ENCODE measurements at places on chromosomes 5 and 9.

GRCh38 chr5:37936091-37936490 lies 96.2 kb upstream of the GDNF start:
- no peak for DNase-seq

- no peak for DNase-seq
These were observed 16.8 kb downstream of the FAM78A start for GRCh38 chr9:131259432-131259898.

- DNase-seq = no peak
These were observed 40.7 kb downstream of the EBF1 start for GRCh38 chr5:159058716-159059636.

DNA sequence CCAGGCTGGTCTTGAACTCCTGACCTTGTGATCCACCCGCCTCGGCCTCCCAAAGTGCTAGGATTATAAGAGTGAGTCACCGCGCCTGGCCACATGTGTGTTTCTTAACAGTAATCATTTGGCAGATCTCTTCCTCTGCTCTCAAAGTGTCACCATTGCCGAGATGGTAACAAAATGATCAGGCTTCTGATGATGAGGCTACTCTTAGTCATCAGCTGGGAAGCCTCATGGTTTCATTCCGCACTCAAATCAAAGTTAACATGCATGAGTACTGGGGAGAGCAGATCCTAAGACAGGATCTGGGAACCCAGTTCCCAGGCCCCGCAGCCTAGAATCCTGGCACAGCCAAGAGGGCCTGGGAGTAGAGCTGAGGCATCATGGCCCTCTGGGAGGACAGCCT lies 27.4 kb downstream of the BARHL1 start:
- DNase-seq = no peak

DNA sequence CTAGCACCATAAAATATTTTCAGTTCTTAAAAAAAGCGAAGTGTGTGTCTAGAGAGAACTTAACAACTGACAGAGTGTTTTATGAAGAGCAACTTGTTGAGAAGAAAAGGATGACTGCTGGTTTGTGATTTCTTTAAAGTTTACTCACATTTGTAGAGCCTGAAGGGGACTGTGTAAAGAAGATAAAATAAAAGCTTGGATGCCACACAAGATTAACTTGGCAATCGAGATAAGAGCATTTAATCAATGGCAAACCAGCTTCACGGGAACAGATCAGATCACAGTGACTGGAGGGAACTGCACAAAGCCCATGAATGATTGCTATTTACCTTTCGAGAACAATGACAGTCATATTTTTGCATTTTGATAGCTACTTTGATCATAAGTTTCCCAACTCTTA lies 2013.1 kb upstream of the CDH9 start:
- no peak for DNase-seq

- DNase-seq = no peak
These were observed 24.0 kb upstream of the AIF1L start for GRCh38 chr9:131072107-131072870.

DNA sequence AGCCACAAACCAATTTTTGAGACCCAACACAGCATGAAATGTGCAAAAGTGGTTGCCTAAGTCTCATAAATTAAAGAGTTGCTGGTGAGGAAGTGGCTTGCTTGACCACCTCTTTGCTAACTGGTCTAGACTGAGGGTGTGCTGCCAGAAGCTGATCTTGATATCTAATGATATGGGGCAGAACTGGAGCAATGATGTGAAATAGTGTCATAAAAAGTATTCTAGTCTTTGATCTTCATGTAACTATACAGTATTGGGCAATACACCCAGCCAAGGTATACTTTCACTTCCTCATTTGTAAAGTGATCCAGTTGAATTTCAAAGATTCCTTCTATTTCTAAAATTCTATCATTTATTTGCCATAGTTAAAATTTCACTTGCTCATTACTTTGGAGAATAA lies 5.9 kb upstream of the YTHDC2 start:
- no peak for DNase-seq

GRCh38 chr9:110089681-110090370 lies 118.1 kb downstream of the C9orf152 start:
- no peak for DNase-seq

DNA sequence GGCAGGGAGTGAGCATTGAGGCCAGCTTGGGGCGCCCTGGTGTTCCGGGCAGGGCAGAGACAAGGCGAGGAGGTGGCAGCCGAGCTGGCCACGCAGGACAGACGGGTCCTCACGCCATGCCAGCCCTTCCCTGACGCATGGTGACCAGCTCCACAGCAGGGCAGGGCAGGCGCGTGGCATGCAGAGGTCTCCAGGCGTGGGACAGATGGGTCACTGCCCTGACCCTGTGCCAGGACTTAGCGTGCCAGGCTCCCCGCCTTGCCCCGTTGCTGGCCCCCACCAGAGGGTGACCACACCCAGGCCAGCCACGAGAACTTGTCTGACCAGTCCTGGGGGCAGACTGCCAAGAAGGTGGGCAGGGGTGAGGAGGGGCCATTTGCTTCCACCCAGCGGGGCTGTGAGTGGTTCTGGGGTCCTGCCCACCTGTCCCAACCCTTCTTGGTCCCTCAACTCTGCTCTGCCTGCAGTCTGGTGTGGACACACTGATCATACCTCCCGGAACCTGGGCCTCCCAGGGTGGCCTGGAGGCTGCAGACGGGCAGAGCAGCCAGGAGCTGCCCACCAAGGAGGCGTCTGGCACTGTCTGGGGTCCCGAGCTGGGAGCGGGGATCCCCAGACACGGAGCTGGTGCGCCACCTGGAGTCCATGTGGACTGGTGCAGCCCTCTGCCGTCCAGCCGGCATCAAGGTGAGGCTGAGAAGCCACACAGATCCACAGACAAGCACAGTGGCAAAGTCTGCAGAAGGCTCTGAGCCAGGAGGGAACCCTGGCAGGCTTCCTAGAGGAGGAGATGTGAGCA lies at the start of gene RNF224:
RNF224 (plus strand) TSS at position 449 of the 799 bp plus-strand sequence. CDS start 834 bp downstream, outside the sequence.
- no peak for DNase-seq

GRCh38 chr5:144307736-144308135 lies 137.1 kb downstream of the KCTD16 start:
- no peak for DNase-seq

DNA sequence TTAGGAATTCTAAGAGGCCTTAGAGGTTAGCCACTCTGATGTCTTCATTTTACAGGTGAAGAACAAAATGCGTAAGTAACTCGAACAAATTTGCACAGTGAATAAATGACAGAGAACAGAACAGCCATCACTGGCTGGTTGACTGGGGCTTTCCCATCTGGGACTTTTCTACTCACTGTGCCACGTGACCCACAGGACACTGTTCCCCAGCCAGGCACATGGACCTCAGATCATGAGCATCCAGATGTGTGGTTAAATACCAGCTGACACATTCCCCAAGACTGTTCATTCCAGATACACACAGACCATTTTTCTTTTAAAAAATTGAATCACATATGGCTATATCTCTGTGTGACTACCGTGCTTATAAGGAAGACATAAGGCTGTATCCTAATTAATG lies 25.8 kb upstream of the MED10 start:
- DNase-seq = no peak

GRCh38 chr5:153437251-153437650 lies 53.2 kb upstream of the GRIA1 start:
- DNase-seq = no peak
